ENCODE measurements at places on chromosomes 1 and 21. TPM values are rescaled to one million over a fixed set of nuclear protein-coding genes. Genes with fewer than 3 reads are reported as not detected.

Gene SPATA45
- not detected for total RNA-seq

Gene AUNIP
- total RNA-seq, result 0.58 TPM

Gene OR2T11
- total RNA-seq, result not detected

Gene GBP7
- not detected for total RNA-seq

Gene MAP3K6
- total RNA-seq, result 33.1 TPM

Gene PIP5K1A
- total RNA-seq, result 45.9 TPM

Gene IFI44
- total RNA-seq, result 6.6 TPM

Gene VASH2
- total RNA-seq, result 5.0 TPM

Gene CFHR5
- not detected for total RNA-seq

Gene FAM151A
- not detected for total RNA-seq

Gene TNNT2
- 16.0 TPM for total RNA-seq

Gene MAN1C1
- 47.8 TPM for total RNA-seq

Gene SPRR4
- total RNA-seq, result not detected

Gene SLC1A7
- 0.82 TPM for total RNA-seq

Gene GCSAML
- total RNA-seq, result not detected

Gene MYOM3
- total RNA-seq, result 0.12 TPM

Gene TDRD10
- not detected for total RNA-seq

Gene CZIB
- 54.8 TPM for total RNA-seq

Gene AGT
- total RNA-seq, result 0.23 TPM

Gene CCDC28B
- total RNA-seq, result 21.6 TPM

Gene TLCD4
- total RNA-seq, result 0.09 TPM

Gene SWT1
- 3.6 TPM for total RNA-seq

Gene TFF1
- total RNA-seq, result not detected

All from pericardium fibroblast (primary cell).